M059J (cell line): ENCODE measurements at places on chromosomes 12 and 14. TPM values are rescaled to one million over a fixed set of nuclear protein-coding genes. Genes with fewer than 3 reads are reported as not detected.

DNA sequence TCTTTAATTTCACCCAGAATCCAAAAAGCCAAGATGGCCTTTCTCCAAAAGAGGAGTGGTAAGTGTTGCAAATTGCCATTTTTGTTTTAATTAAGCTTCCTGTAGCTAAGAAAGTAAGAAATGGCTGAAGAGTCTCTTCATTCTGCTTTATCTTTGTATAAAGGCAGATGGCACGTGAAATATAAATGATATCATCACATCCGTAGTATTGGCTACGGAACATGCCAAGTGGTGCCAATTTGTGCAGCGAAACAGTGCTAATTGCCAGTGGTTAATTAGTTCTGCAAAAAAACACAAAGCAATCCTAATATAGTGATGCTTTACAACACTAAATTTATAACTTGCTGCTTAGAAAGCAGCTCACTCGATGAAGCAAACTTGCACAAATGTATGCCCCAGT is 29.4 kb downstream of the PLEKHG7 start:
- DNase-seq, result no peak

- no peak for DNase-seq
Measured at GRCh38 chr12:130922511-130922953, 31.2 kb upstream of the ADGRD1 start.

GRCh38 chr14:64569138-64569631 is 19.4 kb downstream of the PPP1R36 start:
- peak; percentile 89 for DNase-seq

RNU6-8 gene
- not detected in 2 replicates for total RNA-seq

OR4K2 gene
- not detected in 2 replicates for total RNA-seq

EML5 gene
- 0.64 and 0.96 TPM in 2 replicates for total RNA-seq

EFS gene
- total RNA-seq, result 0.12 and 0.64 TPM in 2 replicates

TPPP2 gene
- not detected in 2 replicates for total RNA-seq
